ENCODE measurements at places on chromosomes 3 and 15.

DNA sequence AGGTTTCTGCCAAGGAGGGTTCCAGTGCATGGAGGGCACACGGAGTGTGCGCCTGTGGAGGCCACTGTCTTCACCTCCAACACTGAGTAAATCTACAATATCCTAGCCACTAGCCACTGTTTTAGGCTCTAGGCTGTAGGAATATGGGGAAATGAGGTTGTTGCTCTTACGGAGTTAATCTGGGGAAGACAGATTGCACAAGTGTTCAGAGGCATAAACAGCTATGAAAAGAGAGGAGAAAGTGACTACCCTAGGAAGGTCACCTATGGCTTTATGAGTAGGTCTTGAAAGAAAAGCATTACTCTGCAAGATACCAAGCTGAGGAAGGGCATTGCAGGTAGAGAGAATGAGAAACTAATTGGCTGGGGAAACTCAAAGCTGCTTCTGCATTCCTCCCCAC lies 85.7 kb downstream of the CYP19A1 start:
- no peak for DNase-seq

DNA sequence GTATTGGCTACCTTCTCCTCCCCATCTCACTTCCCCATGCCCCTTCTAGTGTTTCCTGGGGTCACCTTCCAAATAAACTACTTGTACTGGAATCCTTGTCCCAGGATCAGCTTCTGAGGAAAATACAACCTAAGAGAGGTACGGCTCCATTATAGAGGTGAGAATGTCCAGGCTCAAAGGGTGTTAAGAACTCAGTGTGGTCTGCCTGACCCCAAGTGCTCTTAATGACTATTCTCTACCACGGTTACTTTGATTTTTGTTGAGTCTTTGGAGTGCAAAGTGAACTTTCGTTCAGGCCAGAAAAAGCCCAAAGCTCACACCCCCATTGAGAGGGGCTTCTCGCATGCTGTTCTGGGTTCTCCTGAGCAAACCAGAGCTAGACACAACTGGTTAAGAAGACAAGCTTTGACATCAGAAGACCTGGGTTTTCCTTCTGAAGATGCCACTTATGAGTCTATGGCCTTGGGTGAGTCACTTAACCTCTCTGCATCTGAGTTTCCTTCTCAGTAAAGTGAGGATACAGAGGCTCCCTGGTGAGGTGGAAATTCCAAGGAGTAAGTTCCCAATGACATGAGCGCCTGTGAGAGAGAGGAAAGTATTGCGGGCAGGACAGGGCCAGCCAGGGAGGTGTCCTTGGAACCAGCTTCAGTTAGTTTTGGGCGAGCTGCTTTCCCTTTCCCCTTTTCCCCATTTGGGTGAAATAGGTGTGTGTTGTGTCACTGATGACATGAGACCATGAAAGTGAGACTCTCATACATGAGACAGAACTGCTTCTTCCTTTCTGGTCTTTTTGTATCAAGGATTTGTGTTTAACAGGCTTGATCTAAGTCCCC lies 475.0 kb upstream of the PROK2 start:
- no peak for DNase-seq

- DNase-seq = no peak
These were observed 25.0 kb downstream of the SCG3 start for GRCh38 chr15:51706291-51706690.

DNA sequence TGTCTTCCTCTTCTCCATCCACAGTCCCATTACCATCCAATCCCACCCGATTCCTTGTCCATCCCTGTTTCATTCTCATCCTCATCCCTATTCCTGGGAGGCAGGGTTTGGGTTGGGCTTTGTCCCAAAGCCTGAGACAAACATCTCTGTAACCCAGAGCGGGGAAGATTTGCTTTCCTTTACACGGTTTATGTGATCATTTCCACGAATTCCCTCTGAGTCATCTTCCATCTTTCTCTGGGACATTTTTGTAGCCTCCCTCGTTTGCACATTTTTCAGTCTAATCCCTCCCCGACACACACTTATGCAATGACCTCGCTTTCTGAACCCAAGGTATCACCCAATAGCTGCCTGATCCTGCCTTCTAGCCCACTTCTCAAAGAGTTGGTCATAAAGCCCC lies 22.8 kb downstream of the DUOX2 start:
- peak; percentile 39 for DNase-seq

DNA sequence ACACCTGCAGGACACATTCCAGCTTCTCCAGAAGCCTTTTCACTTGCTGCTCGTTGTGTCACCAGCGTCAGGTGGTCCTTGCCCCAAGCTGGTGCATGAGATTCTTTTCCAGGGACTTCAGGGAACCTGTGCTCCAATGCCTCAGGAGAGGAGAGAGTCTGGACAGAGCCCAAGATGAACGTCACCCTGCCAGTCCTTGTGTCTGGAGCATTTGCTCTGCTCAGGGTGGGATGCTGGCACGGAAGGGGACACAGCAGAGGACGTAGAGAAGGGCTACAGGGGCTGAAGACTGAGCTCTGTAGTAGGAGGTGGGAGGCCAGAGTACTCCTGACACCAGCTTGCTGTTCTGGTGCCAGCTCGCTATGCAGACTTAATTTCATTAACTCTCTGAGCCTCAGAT lies 262.1 kb downstream of the XXYLT1 start:
- no peak for DNase-seq

DNA sequence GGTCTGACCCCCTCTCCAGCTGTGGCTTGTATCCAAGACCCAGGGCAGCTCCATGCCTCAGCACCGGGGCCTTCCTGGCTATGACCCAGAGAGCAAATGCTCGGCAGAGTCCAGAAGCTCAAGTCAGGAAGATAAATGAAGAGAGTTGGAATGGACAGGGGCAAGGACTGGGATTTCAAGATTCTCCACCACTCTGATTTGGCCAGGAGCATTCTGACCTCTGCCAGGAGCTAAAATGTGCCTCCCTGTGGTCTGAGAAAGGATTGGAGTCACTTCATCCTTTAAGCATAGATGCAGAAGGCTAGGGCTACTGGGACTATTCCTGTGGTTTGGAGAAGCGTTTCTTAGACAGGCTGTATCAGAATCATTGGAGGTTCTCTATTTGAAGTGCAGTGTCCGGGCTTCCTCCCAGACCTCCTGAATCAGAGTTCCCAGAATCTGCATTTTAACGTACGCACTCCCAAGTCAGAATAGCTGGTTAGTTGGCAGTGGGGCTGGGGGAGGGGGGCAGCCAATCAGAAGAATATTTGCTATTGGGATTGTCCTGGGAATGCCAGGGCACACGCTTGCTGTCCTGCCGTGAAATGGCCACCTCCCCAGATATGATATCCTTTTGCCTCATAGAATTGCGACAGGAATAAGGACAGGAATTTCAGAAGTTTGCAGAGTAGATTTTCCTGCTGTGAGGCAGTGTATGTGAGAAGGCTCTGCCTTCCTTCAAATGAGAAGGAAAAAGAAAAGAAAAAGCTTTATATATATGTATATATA lies 57.4 kb downstream of the HRH1 start:
- DNase-seq = no peak

DNA sequence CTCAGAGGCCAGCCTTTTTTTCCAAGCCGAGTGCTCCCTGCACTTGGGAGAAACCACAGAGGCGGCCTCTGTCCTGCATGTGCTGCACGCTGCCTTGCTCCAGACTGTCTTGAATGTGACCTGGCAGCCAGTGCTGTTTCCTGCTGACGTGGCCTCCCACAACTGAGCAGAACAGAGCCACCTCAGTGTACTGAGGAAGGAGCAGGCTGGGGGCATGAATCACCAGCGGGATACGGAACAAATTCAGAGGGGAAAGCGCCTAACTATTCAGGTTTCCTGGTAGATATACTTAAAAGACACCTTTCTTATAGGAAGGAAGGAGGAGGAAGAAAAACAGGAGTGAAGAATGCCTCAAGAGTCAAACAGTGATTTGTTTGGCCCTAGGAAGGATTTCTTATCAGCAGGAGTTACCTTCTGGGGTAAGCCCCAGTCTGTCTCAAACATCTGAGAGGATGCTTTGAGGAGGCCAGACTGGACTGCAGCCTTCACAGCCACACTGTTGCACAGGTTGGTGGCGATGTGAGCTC lies 114.0 kb downstream of the FNDC3B start:
- DNase-seq = peak; percentile 89

GRCh38 chr3:49257187-49257586 lies 19.8 kb downstream of the C3orf62 start:
- DNase-seq = no peak

DNA sequence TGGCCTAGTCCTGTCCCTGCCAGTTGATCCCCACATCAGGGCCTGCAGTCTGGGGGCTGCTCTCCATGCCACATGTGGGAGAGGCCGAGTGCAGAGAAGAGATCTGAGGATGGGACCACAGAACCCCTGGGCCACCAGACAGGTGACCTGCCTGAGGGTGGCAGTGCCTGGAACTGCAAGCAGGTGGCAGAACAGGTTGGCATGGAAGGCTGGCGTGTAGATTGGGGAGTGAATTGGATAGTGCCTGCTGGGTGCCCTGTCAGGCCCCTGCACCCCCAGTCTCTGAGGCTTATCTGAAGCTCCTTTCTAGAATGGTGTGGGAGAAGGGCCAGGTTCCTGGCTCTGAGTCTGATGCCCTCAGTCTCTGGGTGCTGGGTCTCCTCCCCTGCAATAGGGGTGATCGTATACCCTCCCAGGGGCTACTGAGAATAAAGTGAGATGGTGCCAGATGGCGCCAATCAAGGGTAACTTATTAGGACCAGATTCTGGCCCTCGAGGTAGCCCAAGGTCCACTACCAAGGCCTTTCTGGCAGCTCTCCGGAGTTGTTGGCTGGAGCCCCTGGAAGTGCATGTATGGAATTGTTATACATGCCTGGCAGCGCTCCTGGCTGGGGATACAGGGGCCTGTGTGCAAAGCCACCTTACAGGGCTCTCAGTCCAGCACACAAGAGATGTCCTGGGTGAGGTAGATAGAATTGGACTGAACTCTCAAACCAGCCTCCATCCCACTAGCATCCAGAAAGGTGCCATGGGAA lies 15.7 kb downstream of the C3orf18 start:
- DNase-seq = no peak

DNA sequence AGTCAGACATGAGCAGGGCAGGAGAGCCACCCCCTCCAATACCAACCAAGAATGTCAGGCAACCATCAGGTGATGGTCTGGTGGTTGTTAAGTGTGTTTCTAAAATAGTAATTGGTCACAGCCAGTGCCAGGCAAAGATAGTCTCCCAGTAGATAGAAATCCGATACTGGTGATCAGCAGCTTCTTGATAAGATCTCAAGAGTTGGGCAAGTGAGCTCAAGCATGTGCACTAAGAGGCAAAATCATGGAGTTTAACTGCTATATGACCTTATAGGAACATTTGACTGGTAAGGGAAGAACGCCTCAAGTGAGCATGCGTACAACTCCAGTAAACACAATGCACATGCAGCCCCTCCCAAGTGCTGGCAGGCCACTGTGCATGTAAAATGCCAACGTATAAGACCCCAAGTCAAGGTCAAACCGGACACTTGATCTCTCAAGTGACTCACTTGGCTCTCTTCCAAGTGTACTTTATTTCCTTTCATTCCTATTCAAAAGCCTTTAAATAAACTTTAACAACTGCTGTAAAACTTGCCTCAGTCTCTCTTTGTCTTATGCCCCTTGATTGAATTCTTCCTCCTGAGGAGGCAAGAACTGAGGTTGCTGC lies 36.0 kb upstream of the CBLB start:
- no peak for DNase-seq

GRCh38 chr3:30606301-30607031 lies at the start of gene TGFBR2:
TSS of gene TGFBR2 (plus strand) at chr3:30606601. CDS start at chr3:30606884, 283 bp downstream.
- DNase-seq = peak; percentile 87

- no peak for DNase-seq
These were observed 57.2 kb upstream of the ZBTB38 start for GRCh38 chr3:141311170-141311495.

DNA sequence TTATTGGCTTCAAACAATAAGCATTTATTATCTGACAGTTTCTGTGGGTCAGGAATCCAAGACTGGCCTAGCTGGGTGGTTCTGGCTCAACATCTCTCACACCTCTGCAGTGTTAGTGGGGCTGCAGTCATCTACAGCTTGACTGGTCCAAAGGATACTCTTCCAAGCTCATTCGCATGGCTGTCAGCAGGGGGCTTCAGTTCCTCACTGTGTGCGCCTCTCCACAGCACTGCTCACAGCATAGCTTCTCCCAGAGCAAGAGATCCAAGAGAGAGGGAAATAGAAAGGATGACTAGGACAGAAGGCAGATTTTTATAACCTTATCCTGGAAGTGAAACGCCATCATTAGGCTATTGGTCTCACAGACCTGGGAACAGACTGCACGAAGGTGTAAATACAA lies 64.2 kb downstream of the MAGI1 start:
- no peak for DNase-seq

GRCh38 chr3:13378155-13378554 lies 42.0 kb downstream of the NUP210 start:
- peak; percentile 12 for DNase-seq

DNA sequence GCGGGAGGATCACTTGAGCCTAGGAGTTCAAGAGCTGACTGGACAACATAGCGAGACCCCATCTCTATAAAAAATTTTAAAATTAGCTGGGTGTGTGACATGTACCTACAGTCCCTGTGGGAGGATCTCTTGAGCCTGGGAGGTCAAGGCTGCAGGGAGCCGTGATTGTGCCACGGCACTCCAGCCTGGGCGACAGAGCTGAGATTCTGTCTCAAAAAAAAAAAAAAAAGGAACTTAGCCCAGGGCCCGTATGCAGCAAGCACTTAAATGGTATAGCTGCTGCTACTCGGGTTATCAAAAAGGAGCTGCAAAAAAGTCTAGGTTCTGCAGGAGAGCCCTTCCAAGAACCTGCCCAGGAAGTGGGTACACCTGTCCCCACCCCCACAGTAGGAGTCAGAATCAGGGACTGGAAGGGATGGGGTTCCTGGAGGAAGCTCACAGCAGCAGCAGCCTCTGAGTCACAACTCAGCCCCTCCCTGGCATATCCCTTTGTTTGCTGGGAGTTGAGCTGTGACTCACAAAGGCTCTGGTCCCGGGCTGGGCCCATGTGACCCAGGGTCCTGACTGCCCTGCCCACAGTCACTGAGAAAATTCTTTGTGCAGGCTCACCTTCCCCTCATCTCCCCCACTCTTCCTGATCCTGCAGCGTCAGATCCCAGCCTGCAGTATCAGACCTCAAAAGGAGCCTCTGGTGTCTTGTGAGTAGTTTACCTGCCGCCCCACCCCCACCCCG lies at the start of gene SPATA12:
Gene SPATA12, plus strand, starts transcription at position 576 of the 733 bp plus-strand sequence. CDS start 13,031 bp downstream, outside the sequence.
- DNase-seq = peak; percentile 59

DNA sequence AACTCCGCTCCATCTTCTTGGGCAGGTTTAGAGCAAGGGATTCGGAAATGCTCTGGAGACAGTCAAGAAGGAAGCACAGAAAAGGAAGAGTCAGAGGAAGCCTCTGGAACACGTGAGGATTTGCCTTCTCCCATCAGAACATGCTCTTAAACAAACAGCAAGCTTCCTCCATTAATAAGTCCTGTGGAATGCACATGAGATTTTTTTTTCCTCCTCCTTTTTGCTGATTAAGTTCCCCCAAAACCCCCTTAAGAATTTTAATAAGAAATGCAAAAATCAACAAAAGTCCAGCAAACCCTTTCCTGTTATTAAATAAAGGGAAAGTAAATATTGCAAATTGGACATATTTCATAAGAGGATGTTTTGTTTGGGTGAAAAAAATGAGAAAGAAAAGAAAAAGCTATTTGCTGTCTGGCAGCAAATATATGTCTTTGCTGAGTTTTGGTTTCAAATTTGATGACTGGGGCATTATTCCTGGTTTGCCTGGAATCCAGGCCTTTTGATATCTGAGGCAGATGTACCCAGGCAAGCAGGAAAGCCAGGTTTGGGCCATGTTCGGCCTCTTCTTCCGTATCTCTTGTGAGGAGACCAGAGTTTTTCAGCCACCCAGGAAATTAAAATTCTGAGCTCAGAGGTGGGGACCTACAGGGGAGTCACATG lies 7.9 kb upstream of the TSEN2 start:
- peak; percentile 29 for DNase-seq

GRCh38 chr3:112508261-112508660 lies 9.0 kb upstream of the BTLA start:
- no peak for DNase-seq

GRCh38 chr3:51539291-51539941 lies 897 bp downstream of the RAD54L2 start:
- peak; percentile 33 for DNase-seq
